ENCODE measurements at places on chromosomes 2 and 18.

DNA sequence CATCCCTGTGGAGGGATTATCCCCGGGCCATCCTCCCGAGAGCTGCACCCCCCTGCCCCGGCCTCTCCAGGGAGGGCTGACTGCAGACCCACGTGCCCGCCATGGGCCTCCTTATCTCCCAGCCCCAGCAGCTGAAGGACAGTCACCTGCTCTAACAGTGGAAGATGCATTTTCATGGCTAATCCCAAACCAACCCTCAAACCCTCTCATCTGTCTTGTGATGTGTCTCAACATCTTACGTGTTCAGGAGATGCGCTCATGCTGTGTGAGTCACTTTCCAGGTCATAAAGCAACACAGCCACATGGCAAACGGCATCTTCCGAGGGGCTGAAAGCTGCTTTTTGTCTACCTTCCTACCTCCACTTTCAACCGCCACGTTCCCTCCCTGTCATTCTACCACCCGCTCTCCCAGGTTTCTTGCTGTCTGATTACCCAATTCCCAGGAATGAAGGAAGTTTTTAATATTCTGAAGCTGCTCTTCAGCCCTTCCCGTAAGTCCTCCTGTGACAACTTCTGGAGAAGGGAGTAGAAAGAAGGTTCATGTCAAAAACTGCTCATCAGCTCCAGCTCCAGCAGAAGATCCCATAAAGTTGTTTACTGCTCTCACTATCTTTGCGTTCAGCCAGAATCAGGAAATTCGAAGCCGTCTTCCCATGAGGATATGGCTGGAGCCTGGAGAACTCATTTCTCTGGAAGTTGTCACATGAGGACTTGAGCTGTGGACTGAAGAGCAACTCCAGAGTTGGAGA is 54.5 kb downstream of the MBP start:
- DNase-seq, result no peak

DNA sequence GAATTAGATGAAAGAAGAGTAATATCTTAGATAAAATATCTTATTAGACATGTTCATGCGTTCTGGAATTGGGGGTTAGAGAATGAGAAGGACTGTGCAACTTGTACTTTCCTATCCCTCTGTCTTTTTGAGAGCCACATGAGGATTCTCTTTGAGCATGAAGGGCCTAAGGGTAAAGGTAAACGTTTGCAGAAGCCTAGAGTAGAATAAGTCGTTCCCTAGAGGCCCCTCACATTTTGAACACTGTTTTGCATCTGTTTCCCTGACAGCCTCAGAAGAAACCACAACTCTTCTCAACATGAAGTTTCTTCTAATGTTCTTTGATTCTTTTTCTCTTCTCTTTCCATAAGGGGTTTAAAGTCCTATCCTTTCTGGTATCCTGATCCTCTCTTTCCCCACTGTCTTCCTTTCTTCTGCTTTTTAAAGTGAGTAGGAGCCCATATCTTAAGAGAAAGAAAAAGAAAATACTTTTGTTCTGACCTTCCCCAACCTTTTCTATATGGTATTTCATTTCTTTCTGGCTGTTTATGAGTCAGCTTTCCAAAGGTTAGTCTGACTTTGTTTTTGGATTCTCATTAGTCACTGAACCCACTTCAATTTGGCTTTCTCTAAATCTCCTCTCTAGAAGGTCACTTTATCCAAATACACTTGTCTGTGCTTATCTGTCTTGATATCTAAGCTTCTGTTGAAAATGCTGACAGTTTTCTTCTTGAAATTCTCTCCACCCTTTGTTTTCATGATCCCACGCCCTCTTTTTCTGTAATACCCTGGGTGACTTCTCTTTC is 34.8 kb downstream of the PPP1R1C start:
- DNase-seq, result no peak

DNA sequence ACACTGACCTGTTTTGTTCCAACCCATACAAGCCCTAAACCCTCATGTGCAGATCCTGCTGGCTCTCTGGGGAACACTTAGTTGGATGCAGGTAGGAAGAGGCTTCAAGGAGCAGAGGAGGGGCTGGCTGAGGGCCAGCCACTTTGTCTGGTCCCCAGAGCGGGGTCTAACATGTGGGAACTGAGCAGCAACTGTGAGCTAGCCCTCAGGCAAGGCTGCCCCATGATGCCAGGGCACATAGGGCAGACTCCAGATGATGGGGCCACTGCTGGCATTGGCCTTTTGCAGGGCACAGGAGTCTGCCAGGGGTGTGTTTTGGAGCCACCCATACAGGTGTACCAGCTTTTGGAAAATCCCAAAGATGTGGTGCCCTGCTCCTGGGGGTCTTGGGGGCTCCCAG is 67.7 kb downstream of the HPCAL1 start:
- DNase-seq, result no peak

- DNase-seq, result no peak
These were observed 48.0 kb upstream of the NRXN1 start for GRCh38 chr2:51079945-51080344.

DNA sequence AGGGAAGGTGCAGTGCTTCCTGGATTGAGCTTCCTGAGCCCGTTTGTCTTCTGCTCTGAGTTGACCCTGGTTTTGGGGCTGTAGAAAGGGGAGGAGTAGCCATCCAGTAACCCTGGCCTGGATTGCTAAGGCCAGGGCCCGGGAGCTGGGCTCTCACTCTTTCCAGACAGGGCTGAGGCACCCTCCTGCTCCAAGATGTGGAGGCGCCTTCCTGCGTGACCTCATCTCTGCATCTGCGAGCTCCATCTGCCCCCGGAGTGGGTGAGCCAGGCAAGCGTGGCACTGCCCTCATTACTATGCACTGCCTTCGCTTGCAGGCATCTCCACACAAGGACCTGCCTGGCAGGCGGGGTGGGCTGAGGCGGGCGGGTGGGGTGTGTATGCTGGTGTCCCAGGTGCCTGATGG is 58.0 kb downstream of the RAB31 start:
- DNase-seq, result no peak

GRCh38 chr2:12126318-12126717 is 379.9 kb downstream of the LPIN1 start:
- no peak for DNase-seq

DNA sequence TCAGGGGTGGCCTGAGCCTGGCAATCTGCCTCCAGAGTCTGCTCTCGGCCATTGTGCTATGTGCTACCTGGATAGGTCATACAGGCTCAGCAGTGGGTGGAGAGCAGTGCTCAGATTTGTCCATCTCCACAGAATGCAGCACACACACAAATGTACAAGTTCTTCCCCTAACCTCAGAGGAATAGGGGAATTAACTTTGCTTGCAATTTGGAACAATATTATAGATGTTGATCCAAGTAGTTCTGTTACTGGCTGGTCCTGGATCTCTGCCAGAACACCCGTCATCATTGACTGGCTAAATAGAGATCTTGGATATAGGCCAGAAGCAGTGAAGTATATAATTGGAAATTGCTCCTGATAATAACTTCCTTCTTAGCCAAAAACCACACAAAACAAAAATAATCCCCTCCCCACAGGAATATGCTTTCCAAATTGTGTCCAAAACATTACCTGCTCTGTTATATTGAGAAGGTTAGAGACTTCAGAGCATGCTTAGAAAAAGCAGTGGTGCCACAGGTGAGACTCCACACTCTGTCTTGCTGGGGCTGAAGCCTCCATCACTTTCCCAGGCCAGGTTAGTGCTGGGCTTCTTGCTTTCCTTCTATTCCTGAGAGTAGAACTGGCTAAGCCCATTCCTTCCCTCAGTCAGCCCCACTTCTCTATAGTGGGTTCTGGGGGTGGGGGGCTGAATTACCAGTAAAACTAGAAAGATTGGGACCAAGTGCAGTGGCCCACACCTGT is 38.8 kb downstream of the NCAPH start:
- DNase-seq, result no peak

DNA sequence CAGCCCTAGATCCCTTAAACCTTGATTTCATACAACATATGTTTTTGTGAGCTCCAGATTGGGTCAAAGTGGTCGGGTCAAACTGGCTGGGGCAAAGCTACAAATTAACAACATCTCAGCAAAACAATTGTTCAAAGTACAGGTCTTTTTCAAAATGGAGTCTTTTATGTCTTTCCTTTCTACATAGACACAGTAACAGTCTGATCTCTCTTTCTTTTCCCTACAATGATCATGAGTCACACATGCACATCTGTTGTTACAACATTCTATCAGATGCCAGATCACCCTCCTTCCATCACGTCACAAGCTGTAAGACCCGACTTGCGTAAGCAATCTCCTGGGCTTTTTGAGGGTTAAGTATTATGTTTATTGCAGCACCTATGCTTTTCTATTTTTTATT is 55.1 kb downstream of the RHOB start:
- DNase-seq, result no peak

DNA sequence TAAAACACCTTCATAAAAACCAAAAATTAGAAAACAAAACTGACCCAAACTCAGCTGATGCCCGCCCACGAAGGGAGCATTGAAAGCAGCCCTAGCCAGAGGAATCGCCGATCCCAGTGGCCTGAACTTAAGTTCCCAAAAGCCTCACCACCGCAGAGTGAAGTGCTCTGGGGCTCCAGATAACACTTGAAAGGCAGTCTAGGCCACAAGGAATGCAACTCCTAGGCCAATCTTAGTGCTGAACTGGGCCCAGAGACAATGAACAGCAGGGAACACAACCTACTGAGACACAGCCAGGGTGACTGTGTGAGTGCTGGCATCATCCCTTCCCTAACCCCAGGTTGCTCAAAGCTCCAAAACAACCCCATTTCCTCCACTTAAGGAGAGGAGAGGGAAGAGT is 59.6 kb upstream of the CHN1 start:
- no peak for DNase-seq

Data from GM18507 (cell line).